Umbilical cord (tissue), 2 donors: ENCODE measurements at places on chromosomes 1 and 21.
A peak's percentile ranks its signal among the peaks of the same experiment; 100 is the strongest.

DNA sequence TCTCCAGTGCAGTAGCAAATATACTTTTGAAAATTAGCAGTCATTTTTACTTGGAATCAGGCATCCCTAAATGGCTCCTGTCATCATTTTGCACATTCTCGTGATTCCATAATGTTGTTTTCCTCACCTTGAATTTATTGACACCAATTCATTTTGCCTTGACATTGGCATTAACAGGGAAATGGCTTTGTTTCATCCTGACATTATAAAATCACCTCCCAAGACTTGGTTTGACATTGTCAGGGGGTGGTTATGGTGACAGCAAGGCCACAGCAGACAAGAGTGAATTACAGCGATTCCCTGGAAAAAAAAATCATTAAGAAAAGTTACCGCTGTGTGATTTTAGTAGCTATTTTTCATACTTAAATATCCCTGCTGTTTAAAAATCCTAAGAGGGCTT, 327.0 kb downstream of the NTNG1 start:
- no peak for DNase-seq

- DNase-seq: no peak
Measured at GRCh38 chr1:33515112-33515511, 42.7 kb downstream of the ZSCAN20 start.

DNA sequence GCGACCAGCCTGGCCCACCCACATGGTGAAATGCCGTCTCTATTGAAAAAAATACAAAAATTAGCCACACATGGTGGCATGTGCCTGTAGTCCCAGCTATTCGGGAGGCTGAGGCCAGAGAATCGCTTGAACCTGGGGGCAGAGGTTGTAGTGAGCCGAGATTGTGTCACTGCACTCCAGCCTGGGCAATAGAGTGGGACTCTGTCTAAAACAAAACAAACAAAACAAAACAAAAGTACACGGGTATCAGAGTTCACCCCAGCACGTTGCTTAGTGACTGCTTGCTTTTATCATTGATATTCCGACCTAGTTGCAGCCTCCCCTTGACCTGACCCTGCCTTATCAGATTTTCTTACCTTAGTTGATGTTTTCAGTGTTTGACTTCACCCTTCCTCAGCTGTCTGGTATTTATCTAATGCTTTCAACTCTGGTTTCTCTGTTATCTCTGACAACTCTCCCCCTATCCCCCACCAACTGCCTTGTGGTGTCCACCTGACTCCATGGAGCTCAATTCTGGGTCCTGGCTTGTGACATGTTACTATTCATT, 5.1 kb downstream of the TLCD4 start:
- DNase-seq: no peak

DNA sequence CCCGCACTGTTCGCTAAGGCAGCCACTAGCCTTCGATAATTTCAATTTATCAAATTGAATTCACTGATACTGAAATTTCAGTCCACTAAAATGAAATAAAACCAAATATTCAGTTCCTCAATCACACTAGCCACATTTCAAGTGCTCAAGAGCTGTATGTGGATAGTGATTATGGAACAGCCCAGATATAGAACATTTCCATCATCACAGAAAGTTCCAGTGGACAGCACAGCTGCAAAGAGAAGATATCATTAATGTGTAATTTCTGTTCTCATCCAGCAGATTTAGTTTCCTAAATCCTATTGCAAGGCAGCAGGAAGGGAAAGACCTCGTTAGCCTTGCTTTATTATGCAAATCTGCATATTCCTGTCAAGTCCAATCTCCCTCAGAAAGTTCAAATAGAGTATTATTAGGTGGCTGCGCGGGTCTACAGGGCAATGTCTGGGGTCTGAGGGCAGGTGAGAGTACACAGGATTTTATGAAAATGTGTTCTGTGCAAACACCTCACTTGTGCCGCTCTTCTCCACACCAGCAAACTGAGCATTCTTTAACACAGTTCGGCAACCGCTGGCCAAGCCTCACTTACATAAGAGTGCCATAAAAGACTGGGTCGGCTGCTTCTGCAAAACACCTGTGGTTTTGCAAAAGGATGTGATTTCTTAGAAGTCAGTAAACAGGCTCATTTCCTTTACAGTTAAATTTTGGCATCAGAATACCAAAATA, 22.4 kb downstream of the CAPZB start:
- DNase-seq: no peak

GRCh38 chr1:230487773-230488428, 61.8 kb upstream of the PGBD5 start:
- DNase-seq: no peak

- no peak for DNase-seq
Measured at GRCh38 chr21:18819507-18819906, 415.9 kb upstream of the TMPRSS15 start.

- DNase-seq: peak; percentile 54
Measured at GRCh38 chr1:59926381-59927123, at the start of gene CYP2J2. Gene CYP2J2 (minus strand): TSS chr1:59926773. CDS start chr1:59926746, 27 bp downstream.

GRCh38 chr1:98333406-98333805, 328.1 kb upstream of the SNX7 start:
- DNase-seq: no peak

DNA sequence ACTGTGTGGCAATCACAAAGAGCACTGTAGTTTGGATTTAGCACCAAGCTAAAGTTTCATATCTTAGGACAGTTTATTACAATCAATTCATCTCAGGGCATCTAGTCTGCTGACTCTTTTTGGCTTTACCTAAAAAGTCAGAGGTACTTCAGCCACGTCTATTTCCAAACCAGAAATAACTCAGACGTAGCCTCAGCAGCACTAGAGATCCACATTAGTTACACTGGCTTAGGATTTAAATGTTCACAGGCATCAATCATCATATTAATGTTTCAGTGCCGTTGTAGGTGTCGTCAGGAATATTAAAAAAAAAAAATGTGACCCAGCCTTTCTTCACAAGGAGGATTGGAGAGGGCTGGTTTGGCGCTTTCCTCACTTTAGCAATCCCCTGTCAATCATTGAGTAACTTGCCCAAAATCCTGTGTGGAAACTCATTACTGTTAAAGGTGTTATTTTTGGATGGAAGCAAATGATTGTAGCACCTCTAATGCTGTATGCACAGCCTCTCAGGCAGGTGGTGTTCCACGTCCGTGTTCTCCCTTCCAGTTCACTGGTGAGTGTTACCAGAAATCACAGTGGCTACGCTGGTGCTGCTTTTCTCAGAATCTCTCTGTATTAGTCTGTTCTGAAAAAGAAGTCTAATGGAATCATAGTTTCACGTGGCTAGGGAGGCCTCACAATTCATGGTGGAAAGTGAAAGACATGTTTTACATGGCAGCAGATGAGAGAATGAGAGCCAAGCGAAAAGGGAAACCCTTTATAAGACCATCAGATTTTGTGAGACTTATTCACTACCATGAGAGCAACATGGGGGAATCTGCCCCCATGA, 45.4 kb downstream of the NEK7 start:
- no peak for DNase-seq

DNA sequence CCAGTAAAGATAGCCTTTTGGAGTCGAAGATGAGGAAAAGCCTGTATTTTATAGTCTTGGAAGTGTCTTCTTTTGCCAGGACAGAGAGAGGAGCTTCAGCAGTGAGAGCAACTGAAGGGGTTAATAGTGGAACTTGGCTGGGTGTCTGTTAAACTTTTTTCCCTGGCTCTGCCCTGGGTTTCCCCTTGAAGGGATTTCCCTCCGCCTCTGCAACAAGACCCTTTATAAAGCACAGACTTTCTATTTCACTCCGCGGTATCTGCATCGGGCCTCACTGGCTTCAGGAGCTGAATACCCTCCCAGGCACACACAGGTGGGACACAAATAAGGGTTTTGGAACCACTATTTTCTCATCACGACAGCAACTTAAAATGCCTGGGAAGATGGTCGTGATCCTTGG, at the start of gene VCAM1:
Gene VCAM1, plus strand, starts transcription at position 253 of the 400 bp plus-strand sequence. Its CDS starts 119 bp downstream, at position 372.
- peak; percentile 77 for DNase-seq

DNA sequence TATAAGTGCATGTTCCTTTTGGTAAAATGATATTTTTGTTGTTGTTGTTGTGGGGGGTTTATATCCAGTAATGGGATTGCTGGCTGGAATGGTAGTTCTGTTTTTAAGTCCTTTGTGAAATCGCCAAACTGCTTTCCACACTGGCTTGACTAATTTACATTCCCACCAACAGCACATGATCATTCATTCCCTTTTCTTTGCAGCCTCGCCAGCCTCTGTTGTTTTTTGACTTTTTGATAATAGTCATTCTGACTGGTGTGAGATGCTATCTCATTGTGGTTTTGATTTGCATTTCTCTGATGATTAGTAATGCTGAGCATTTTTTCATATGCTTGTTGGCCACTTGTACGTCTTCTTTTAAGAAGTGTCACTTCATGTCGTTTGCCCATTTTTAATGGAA, 188.5 kb upstream of the CHRM3 start:
- DNase-seq: no peak

- no peak for DNase-seq
Measured at GRCh38 chr1:226722901-226723656, 16.0 kb downstream of the ITPKB start.
